ENCODE measurements at places on chromosomes 3 and 15.

GRCh38 chr15:73624530-73624929, 8.7 kb downstream of the NPTN start:
- DNase-seq: no peak

GRCh38 chr3:134359121-134360010, 14.9 kb downstream of the AMOTL2 start:
- DNase-seq: no peak

DNA sequence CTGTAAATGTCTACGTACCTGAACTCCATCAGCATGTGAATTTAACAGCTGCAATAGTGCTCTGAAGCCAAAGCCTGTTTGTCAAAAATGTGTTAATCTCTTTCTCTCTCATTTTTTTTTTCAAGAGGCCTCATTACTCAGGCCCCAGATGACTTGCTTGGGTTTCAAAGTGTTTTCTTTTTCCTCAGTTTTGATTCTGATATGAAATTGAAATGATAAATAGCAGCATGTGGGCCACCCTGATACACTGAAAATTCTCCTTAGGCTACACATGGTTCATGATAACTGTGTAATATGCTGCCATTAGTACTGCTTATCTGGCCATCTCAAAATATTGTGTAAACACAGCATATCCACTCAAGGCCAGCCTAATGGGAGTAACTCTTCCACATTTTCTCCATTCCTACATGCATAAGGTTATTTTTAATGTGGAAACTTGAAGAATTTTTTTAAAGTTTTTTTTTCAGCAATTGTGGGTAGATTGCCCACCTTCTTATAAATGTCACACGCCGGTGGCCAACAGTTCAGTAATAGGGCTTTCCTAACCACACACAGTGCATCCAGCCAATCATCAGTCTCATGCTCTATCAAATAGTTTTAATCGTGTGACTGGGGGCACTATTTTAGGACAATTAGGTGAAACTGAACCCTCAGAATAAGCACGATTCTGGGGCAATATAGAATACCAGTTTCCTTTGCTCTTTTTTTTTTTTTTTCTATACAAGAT, 13.1 kb upstream of the DENND4A start:
- no peak for DNase-seq

GRCh38 chr3:117304681-117305080, 595.1 kb downstream of the TUSC7 start:
- DNase-seq: no peak

GRCh38 chr3:69833591-69833990, 94.3 kb downstream of the MITF start:
- no peak for DNase-seq

DNA sequence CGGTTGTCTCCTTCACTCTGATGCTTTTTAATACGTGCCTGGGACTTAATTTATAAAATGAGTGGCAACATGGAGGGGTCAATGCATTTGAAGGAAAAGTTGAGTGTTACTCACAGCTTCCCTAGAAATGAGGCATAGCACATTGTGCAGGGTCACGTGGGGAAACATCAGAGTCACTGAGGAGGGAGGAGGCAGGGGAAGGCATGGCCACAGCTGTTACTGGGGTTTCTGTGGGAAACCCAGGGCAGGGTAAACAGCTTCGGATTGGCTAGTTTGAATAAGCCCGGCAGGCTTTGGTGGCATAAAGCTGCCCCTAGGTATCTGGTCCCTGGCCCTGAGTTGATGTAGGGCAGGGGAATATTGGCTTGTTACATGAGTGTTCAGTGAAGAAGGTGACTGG, 98.9 kb upstream of the ST8SIA2 start:
- DNase-seq: no peak

- DNase-seq: no peak
Observed at GRCh38 chr15:70337277-70338186, 239.8 kb upstream of the TLE3 start.

GRCh38 chr3:189049458-189050236, 122.1 kb upstream of the TPRG1 start:
- no peak for DNase-seq

DNA sequence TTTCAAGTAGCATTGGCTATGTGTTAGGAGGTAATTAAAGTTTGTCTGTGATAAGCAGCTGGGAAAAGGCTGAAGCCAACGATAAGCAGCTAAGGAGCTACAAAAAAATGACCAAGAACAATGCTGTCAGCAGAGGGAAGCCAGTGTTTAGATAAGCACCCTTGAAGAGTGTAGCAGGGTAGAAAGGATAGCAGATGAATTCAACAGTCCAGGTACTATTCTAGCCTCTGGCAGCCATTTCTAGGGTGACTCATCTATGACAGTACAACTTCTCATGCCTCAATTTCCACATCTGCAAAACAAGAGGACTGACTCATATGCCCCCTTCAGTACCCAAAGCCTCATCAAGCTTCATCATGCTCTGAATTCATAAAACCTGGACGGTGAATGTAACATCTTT, 617.6 kb upstream of the UBE2E2 start:
- DNase-seq: no peak

GRCh38 chr3:135103917-135104316, 308.9 kb downstream of the EPHB1 start:
- DNase-seq: no peak

GRCh38 chr3:136343446-136343845, 93.3 kb downstream of the PCCB start:
- no peak for DNase-seq

DNA sequence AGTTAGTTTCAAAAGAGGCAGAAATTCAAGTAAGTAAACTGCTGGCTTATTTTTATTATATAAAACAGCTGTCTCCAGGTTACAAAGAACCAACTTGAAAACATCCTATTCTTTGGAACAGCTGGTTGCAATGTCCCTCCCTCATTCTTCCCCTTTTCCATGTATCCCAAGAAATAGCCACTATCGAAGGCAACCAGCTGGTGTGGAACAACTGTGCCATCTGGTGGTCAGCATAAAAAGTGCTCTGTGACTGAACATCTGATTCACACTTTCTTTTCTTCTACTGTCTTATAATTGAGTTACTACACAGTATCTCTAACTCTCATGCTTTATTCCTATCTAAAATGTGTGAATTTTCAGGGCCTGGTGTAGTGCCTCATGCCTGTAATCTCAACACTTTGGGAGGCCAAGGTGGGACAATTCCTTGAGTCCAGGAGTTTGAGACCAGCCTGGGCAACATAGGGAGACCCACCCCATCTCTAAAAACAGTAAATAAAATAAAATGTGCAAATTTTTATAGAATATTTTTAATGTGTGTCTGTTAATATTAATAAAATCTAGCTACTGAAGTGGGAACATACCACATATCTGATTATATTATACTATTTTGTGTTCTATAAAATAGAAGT, 9.6 kb downstream of the OSBPL11 start:
- DNase-seq: peak; percentile 55

DNA sequence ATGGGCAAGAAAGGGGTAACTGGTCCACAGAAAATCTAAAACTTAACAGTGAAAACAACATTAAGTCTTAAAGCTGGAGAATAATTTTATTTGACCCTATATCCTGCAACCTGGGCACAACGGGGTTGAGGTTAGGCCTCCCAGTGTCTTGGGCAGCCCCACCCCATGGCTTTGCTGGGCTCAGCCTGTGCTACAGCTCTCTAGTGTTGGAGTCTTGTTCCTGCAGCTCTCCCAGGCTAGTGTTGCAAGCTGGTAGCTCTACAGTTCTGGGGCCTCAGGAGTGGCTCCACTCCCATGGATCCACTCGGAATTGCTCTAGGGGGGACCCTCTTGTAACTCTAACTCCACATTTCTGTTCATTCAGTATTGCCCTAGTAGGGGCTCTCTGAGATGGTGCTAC, 24.9 kb upstream of the GNB4 start:
- no peak for DNase-seq

- DNase-seq: no peak
Observed at GRCh38 chr3:41334426-41334825, 135.1 kb downstream of the CTNNB1 start.

- no peak for DNase-seq
Observed at GRCh38 chr3:152269831-152270734, 1.4 kb downstream of the MBNL1 start.

DNA sequence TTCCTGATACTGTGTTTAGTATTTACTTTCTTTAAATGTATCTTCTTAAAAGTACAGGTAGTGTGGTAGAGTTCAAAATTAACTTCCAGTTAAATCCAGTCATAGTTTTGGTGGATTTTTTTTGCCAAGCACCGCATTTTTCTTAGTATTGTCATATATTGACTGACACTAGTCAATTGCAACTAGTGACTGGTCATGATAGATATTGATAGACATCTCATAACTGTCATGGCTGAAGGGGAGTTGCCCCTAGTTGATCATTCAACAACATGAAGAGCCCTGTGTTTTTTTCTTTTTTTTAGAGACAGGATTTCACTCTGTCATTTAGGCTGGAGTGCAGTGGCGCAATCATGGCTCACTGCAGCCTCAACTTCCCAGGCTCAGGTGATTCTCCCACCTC, 22.1 kb downstream of the RAB8B start:
- DNase-seq: no peak

DNA sequence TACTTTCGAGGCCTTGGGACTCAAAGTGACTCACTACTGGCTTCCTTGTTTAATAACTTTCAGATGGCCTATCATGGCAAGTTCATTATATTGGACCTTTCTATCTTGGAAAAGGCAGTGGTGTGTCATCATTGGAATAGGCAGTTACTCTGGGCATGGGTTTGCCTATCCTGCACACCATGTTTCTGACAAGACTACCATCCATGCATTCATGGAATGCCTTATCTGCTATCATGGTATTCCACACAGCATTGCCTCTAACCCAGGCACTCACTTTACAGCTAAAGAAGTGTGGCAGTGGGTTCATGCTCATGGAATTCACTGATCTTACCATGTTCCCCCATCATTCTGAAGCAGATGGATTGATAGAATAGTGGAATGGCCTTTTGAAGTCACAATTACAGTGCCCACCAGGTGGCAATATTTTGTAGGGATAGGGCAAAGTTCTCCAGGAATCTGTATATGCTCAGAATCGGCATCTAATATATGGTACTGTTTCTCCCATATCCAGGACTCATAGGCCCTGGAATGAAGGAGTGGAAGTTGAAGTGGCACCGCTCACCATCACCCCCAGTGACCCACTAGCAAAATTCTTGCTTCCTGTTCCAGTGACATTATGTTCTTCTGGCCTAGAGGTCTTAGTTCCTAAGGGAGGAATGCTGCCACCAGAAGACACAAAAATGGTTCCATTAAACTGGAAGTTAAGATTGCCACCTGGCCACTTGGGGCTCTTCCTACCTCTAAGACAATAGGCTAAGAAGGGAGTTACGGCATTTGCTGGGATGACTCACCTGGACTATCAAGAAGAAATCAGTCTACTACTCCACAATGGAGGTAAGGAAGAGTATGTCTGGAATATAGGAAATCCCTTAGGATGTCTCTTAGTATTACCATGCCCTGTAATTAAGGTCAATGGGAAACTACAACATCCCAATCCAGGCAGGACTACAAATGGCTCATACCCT, 1161.4 kb downstream of the SI start:
- no peak for DNase-seq

GRCh38 chr3:96966181-96966929, 152.0 kb downstream of the EPHA6 start:
- DNase-seq: no peak

DNA sequence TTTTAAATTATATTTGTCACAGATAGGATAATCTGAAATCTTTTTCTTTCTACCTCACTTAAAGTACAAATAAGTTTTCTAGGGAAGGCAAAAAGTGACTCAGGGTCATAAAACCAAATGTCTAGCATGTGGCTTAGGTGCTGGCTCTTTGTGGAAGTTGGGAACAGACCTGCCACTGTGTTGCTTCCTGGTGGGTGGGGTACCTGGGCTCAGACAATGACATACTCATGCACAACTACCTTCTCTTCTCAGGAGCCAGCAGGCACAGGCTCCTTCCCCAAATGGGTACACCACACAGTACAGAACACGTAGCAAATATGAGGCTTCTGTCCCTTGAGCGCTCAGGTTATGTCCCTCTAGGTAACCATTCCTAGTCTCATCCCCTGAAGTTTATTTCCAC, 40.1 kb upstream of the MUC13 start:
- DNase-seq: no peak

- no peak for DNase-seq
Observed at GRCh38 chr15:56205061-56205876, 38.4 kb downstream of the RFX7 start.

DNA sequence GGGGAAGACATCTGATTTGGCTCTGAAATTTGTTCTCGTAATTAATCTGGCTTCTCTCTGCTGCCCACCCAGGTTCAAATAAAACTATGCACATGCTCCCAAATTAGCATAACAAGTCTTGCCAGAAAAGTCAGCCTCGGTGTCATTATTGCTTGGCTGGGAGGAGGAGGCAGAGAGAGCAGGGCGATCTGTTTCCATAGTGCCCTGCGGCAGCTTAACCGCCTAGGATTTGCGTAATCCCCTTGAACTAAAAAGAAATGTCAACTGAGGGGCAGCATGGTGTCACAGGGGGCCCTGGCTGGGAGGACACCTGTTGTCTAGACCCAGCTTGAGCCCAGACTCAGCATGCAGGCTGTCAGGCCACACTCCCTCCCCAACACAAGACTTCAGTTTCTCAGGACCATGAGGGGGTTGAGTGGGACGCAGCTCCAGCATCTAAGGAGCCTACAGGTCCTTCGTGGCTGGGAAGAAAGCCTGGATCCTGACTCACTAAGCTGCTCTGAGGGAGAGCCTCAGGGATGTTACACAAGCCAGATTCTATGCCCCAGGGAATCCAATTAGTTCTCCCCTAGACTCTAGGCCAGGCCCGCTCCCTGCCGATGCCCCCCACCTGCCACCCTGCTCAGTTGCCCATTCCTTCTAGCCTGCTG, 17.3 kb downstream of the MRPS11 start:
- DNase-seq: peak; percentile 84

GRCh38 chr3:126197854-126198584, 17.6 kb upstream of the ALDH1L1 start:
- DNase-seq: peak; percentile 80

- peak; percentile 68 for DNase-seq
Observed at GRCh38 chr15:90201130-90201943, at the start of gene SEMA4B. SEMA4B (plus strand) TSS chr15:90201330; CDS start chr15:90201579, 249 bp downstream.

- DNase-seq: no peak
Observed at GRCh38 chr3:181913254-181913653, 201.5 kb downstream of the SOX2 start.

DNA sequence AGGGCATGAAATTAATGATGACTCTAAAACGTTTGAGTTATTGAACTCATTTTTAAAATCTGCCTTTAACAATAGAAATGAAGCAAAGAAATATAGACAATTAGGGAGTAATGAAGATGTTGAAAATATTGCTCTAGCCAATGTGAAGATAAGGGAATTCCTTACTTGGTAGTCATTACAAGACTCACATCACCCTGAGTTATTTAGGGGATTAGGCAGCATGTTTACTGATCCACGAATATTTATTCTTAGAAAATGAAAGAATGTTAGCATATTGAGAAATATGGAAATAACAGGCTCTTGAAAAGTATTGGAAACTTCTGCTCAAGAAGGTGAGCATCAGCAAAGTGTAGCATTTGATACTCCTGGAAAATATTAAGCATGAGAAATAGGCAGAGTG, 398.1 kb upstream of the ARPP21 start:
- no peak for DNase-seq

- no peak for DNase-seq
Observed at GRCh38 chr15:65884511-65884910, 15.2 kb downstream of the RAB11A start.
